Fibroblast of the aortic adventitia (primary cell): ENCODE measurements at places on chromosomes 11 and 22. TPM values are rescaled to one million over a fixed set of nuclear protein-coding genes. Genes with fewer than 3 reads are reported as not detected.

Gene MFNG
- 0.16 and 0.36 TPM in 2 replicates for total RNA-seq

Gene GPHA2
- total RNA-seq, result not detected in 2 replicates

Gene RIMBP3B
- total RNA-seq, result 0.09 TPM in 1 of 2 replicates, not detected in the other

Gene BEST1
- 3.1 and 3.4 TPM in 2 replicates for total RNA-seq

Gene MRPL40
- total RNA-seq, result 22.6 and 41.8 TPM in 2 replicates

Gene FOLR1
- 0.18 TPM in 1 of 2 replicates, not detected in the other for total RNA-seq

Gene UBQLNL
- 0.36 and 0.41 TPM in 2 replicates for total RNA-seq

Gene ANO9
- not detected in 2 replicates for total RNA-seq

Gene CCDC116
- 0.18 and 0.25 TPM in 2 replicates for total RNA-seq

Gene HTR3B
- total RNA-seq, result not detected in 2 replicates

Gene LRRC74B
- total RNA-seq, result not detected in 2 replicates

Gene WNT7B
- total RNA-seq, result 0.18 TPM in 1 of 2 replicates, not detected in the other

Gene DEFB131B
- total RNA-seq, result not detected in 2 replicates

Gene OR5P2
- not detected in 2 replicates for total RNA-seq

Gene NAALAD2
- 3.7 and 7.9 TPM in 2 replicates for total RNA-seq

Gene MAP6
- total RNA-seq, result 3.4 and 10.0 TPM in 2 replicates

Gene SCN2B
- 0.33 TPM in 1 of 2 replicates, not detected in the other for total RNA-seq

Gene IFTAP
- 43.8 and 63.1 TPM in 2 replicates for total RNA-seq

Gene RSF1
- total RNA-seq, result 44.5 and 293 TPM in 2 replicates

Gene THAP12
- 55.5 and 60.1 TPM in 2 replicates for total RNA-seq
